Dorsolateral prefrontal cortex (tissue), 122 donors: ENCODE measurements at places on chromosomes 3 and 15.
A peak's percentile ranks its signal among the peaks of the same experiment; 100 is the strongest.

DNA sequence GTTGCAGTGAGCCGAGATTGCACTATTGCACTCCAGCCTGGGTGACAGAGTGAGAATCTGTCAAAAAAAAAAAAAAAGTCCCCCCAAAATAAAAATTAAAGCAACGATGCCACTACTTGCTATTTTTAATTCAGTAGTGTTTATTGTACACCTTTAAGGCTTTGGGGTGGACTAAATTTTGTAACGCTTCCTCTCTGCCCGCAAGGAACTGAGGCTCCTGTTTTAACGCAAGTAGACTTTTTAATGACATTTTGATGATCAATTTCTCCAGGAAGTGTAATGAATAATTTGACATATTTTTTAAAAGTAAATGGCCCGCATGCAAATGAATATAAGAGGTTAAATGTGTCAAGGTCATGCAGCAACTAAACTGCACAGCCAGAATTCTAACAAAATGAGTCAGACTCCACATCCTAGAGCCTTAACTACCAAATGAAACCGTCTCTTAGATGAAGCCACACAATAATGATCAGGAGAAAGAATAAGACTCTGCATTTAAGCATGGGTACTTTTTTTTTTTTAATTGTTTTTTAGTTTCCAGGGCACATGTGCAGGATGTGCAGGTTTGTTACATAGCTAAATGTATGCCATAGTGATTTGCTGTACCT lies 96.8 kb upstream of the LMOD3 start:
- DNase-seq, result no peak

GRCh38 chr15:65115542-65115941 lies 542 bp upstream of the UBAP1L start:
- DNase-seq, result no peak

DNA sequence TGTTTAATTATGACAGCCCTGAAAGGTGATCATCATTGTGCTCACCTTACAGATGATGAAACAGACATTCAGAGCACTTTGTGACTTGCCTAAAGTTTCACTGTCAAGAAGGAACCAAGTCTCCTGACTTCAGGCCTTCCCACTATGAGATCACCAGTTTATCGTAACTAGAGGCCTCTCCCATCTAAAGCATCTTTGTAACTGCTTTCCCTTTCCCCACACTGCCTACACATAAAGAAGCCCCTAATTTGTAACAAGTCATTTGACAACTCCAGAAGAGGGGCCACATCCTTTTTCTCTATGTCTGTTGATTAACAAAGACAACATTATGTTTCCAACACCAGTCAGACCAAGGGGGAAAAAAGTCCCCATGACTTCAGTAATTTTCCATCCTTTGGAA lies 1.1 kb downstream of the KLHL6 start:
- no peak for DNase-seq

DNA sequence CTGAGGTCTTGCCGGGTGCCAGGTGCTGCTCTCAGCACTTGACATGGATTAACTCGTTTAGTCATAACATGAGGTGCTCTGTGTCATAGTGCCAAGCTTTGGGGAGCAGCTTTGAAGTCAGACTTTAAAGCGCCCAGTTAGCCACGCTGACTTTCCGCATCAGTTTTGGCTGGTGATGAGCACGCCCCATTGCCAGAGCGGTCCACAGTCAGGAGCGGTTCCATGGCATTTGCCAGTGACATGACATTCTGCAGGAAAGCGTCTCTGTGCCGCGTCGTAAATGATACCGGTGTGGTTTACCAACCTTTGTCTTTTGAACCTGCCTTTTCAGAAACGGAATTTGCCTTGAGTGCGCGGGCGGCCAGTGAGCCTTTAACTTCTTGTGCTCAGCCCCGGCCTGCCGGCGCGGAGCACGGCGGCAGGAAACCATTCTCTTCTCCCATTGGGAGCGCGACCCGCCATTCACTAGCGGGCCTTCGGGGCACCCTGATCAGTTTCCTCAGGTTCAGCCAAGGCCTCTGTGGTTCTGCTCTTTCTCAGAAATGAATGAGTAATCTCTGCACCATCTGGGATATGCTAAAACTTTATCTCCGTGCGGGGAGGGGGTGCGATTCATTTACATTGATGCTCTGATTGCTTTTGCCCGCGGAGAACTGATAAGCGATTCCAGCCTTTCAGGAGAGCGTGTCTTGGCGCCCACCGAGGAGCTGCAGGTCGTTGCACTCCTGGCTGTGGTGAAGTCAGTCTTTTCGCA lies 1.7 kb upstream of the SLC2A2 start:
- no peak for DNase-seq

- DNase-seq, result no peak
Observed at GRCh38 chr3:100526613-100527346, 34.4 kb downstream of the TMEM45A start.

DNA sequence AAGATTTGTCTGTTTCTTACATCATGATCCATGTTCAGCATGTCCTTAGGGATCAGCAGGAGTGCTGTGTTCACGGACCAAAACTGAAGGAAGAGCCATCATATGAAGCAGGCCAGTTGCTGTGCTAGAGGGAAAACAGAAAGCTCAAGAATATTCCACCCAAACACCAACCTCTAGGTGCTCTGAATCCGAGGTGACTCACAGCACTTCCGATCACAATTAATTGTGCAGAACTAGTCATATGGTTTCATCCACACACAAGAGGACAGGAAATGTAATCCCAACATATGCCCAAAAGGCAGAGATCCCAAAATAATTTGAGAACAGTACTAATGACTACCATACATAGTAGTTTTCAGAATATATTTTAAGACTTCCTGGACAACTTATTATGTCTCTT lies 257.9 kb upstream of the KCNH8 start:
- no peak for DNase-seq

DNA sequence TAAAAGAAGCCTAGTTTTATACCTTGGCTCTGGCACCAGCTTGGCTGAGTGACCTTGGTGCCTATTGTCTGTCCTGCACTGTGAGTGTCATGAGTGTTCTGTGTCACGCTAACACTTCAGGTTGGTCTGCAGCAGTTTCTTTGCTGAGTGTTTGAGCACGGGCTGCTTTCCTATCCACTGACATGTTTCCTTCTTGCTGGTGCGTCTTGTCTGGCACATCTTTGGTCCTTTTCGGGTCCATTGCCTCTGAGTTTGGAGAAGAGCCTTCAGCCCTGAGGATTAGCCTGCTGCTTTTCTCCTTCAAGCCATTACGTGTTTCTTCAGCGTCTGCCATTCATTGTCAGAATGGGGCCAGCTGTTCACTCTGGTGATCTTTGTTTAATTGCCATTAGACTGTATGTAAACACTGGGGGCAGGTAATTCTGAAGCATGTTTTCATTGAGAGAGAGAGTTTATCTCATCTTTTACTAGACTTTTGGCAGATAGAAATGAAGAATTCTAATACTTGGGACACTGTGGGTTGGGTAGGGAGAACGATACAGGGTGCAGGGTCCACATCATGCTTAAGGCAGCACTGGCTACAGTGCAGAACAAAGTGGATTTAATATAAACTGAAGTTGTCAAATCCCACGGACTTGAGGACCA lies 55.5 kb downstream of the LRRC28 start:
- DNase-seq, result no peak

- no peak for DNase-seq
Observed at GRCh38 chr15:85689729-85690128, 105.0 kb downstream of the KLHL25 start.

- no peak for DNase-seq
Observed at GRCh38 chr3:111762537-111762936, 96.5 kb upstream of the PHLDB2 start.

DNA sequence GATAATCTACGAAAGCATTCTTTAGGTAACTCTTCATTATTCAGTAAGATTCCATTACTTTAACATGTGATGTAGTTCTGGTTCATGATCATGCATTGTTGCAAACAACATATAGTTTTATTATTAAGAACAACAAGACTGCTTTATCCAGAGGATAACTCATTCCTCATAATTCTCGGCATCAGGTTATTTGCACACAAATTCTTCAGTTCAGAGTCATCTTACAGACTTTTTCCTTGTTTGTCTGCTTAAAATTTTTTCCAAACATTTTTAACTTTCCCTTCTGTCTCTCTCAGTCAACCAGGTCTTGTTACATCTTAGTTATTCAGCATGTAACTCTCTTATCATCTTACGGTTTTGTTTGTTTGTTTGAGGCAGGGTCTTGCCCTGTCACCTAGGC lies 60.1 kb downstream of the VGLL3 start:
- no peak for DNase-seq

DNA sequence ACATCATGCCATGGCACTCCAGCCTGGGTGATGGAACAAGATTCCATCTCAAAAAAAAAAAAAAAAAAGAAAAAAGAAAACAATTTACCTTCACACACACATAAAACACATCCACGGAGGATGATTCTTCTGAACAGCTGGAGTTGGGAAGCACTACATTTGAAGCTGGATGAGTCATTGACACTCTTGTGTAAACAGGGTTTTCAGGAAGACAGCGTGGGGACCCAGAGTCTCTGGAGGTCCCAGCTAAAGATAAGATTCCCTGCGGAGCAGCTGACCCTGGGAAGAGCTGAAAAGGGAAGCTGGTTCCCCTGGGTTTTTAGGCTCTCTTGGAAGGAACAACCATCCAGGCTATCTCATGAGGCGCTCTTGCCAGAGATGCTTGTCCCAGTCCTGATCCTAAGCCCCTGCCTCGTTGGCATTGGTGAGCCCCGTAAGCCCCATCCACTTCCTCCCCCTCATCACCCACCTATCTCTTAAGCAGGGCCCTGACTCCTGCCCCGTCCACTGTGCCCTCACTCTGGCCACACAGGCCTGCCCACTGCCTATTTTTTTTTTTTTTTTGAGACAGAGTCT lies 32.0 kb upstream of the FURIN start:
- DNase-seq, result no peak

GRCh38 chr15:77022646-77023575 lies 28.0 kb downstream of the PSTPIP1 start:
- DNase-seq, result no peak

DNA sequence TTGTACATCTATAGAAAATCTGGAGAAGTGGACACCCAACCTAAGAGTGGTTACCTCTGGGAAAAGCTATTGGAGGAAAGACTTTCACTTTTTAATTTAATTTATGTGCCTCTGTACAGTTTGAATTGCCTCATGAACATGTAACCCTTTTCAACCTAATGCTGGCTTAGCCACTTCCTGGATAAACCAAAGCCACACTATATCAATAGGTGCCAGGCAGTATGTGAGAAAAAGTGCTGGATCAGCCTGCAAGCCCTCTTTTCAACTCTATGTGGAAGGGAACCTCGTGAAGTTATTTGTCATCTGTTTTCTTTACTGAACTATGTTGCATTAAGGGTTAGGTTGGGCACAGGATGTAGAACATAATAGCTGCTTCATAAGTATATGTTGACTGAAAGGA lies 9.3 kb upstream of the TOPAZ1 start:
- no peak for DNase-seq

- no peak for DNase-seq
Observed at GRCh38 chr3:159907828-159908227, 80.8 kb upstream of the IL12A start.

DNA sequence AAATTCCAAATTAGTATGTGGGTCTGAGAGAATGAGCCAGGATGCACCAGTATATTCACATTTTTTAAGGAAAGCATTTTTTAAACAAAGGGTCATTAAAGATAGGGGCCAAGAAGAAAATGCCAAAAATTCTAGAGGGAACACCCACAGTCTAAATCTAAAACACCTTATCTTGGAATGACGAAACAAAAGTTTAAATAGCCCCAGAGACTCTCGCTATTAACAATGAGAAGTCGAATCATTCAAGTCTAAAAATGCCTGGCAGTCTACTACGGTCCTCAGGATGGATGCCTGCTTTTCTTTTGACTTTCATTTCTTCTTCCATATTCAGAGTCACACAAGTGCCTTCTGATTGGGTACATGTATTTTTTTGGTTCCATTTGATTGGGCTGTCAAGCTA lies 66.3 kb downstream of the SSUH2 start:
- no peak for DNase-seq

GRCh38 chr15:67125589-67126502 lies 60.4 kb downstream of the SMAD3 start:
- peak; percentile 31 for DNase-seq

GRCh38 chr15:100688549-100689120 lies 86.2 kb downstream of the ASB7 start:
- DNase-seq, result no peak

DNA sequence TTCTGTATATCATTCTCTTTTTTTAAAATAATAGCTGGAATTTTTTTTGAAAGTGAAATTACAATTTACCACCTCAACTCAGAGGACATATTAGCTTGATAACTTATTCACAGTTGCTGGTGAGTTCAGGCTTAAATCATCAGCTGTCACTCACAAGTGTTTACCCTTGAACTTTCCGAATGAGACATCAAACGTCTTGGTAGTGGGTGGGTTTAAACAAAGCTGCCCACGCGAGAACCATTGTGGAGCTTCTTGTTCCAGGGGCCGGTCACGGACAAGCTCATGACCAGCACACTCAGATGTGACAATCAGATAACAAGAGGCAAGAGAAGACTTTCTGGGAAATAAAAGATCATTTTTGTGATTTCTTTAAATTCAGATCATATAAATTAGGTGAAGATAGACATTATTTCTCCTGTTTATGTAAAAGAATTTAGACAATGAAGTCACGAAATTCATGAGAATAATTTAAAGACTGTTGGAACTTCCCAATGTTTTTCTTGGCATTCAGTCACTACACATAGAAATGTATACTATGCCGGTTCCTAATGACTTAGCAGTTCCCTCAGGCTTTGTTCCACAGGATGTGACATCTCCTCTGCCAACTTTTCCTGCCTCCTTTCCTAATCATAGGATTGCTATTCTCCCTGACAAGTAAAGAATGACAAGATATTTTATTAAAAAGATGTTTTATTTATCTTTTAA lies 29.3 kb downstream of the BTD start:
- DNase-seq, result no peak

- no peak for DNase-seq
Observed at GRCh38 chr15:37789397-37789786, 145.0 kb upstream of the TMCO5A start.

- DNase-seq, result no peak
Observed at GRCh38 chr15:38300395-38300794, 47.8 kb downstream of the SPRED1 start.

DNA sequence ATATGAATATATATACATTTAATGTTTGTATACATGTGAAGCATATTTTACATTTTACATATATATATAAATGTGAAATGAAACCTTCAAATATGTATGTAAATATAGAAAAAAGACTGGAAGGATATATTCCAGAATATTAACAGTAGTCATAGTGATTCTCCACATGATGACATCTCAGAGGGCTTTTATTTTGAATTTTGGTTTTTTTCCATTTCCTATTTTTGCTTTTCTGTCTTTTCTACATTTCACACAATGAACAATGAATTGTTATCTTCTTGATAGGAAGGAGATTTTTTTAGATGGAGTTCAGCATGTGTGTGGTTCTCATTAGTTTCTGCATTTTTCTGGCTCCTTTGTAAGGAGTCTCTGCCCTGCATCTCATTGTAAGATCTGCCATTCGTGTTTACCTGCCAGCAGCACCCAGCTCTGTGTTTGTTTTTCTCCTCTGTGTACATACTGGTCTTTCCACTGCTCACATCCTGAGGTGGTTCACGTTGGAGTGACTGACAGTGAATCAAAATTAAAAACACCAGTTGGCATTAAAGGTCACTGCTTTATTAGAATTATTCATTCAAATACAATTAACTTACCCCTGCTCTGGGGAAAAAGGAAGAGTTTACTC lies 425.3 kb upstream of the MDFIC2 start:
- DNase-seq, result no peak
